ENCODE measurements at places on chromosomes 12 and 14. TPM values are rescaled to one million over a fixed set of nuclear protein-coding genes. Genes with fewer than 3 reads are reported as not detected.

DNA sequence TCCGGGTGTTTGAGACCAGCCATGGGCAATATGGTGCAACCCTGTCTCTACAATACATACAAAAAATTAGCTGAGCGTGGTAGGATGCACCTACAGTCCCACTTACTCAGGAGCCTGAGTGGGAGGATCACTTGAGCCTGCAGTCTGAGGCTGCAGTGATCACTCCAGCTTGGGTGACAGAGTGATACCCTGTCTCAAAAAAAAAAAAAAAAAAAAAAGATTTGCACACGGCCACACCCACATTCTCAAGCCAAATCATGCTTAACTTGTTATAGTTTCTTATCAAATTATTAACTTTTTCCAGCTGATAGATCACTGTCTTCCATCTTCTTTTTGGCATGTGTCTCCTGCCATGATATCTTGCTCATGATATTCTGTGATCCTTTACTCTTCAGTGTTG lies 6.8 kb downstream of the DRAM1 start:
- no peak for DNase-seq

DNA sequence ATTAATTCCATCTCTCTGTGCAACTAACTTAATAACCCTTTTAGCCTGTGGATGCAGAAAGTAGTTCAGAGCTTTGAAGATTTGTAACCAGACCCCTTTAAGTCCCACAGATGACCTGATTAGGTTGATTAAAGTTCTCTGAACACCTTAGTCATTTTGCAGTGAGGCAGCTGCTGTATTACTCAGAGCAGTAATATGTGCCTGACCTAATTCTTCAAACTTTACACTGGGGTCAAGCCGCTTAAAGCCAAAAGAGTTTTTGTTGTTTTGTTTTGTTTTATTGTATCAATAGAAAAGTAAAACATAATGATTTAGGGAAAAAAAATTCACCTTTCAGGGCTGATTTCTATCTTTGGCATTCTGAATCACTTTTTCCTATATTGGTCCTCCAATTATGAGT lies 78.6 kb upstream of the PLEKHG7 start:
- DNase-seq: no peak

DNA sequence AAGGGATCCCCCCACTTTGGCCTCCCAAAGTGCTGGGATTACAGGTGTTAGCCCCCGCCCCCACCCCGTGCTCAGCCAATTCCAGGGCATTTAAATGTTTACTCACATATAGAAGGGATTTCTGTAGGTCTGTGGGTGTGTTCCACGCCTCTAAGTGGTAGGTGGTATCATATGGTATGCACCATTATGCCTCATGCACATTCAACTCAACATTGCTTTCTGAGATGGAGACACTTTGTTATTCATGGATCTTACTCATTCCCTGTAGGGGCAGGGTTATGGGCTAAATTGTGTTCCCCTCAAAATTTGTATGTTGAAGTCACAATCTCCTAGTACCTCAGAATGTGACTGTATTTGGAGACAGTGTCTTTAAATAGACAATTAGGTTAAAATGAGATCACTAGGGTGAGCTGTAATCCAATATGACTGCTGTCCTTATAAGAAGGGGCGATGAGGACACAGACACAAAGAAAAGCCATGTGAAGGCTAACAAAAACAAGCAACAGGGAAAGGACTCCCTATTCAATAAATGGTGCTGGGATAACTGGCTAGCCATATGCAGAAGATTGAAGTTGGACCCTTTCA lies 200.6 kb downstream of the EFCAB11 start:
- no peak for DNase-seq

DNA sequence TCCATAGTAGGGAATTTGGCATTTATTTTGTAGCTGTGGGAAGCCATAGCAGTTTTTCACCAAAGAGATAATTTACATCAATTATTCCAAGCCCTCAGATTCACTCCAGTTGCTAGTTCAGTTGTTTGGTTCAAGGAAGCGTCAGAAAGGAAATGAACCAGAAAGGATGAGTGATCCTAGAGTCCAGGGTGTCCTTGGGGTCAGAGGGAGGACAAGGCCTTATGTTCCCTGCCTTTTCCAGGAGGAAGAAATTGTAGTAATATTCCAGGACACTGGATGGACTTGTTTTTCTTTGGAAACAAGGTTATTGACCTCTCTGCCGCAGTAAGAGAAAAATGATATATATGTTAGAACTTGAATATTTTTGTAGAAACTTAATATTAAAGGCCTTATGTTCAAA lies 409.5 kb downstream of the RGS6 start:
- DNase-seq: no peak

The ERP27 gene
- total RNA-seq: not detected

- no peak for DNase-seq
These were observed 448.8 kb downstream of the FLRT2 start for GRCh38 chr14:85978582-85979250.

DNA sequence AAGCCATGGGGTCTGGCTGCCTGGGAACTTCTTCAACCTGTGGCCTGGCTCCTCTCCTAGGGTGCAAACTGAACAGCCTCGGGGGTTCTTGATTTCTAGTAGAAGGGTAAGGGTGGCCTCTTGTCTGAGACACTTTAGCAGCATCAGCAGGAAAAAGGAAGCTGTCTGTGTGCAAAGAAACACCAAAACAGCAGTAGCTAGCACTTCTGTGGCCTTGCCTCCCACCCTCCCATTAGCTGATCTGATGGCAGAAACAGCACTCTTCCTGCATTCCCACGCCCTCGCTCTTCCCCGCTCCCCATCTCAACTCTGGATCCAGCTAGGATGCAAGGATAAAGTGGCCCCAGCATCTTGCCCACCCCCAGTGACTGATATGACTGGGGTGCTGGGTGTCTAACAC lies 20.7 kb downstream of the SLC7A8 start:
- no peak for DNase-seq

DNA sequence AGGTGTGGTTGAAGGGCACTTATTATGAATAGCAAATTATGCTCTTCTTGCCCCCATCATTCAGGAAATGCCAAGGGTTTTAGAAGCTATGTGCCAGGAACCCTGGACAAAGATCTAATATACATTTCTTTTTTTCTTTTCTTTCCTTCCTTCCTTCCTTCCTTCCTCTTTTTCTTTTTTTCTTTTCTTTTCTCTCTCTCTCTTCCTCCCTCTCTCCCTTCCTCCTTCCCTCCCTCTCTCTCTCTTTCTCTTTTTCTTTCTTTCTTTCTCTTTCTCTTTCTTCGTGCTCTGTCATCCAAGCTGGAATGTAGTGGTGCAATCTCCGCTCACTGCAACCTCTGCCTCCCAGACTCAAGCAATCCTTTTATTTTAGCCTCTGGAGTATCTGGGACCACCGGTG lies 66.1 kb upstream of the CSRP2 start:
- DNase-seq: no peak

- no peak for DNase-seq
These were observed 22.2 kb downstream of the P2RX7 start for GRCh38 chr12:121154793-121155375.

DNA sequence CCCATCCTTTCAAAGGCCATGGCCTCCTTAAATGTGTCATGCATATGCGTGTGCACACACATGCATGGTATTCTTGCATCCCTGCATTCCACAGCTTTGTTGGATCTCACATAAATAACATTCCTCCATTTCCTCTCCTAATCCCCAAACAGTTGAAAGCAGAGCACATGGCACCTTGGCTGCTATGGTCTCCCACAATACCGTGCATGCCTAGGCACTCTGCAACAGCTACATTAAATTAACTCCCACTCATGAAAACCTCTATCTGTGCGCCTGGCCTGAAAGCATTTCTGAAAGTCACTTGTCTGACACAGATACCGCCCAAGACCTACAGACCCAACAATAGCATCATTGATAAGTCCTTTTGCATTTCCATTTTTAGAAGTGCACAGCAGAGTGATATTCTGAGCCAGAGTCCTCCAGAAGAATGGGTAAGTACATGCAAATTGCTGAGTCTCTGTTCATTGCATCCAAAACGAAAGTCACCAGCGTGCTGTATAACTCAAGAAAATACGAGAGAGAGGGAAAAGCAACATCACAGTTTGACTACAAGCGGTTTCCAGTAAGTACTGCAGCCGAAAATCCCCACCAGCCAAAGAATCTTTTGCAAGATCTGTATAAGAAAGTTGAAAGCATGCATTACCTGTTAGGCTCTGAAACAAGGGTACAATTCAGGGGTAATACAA lies 436 bp downstream of the ASB2 start:
- no peak for DNase-seq

DNA sequence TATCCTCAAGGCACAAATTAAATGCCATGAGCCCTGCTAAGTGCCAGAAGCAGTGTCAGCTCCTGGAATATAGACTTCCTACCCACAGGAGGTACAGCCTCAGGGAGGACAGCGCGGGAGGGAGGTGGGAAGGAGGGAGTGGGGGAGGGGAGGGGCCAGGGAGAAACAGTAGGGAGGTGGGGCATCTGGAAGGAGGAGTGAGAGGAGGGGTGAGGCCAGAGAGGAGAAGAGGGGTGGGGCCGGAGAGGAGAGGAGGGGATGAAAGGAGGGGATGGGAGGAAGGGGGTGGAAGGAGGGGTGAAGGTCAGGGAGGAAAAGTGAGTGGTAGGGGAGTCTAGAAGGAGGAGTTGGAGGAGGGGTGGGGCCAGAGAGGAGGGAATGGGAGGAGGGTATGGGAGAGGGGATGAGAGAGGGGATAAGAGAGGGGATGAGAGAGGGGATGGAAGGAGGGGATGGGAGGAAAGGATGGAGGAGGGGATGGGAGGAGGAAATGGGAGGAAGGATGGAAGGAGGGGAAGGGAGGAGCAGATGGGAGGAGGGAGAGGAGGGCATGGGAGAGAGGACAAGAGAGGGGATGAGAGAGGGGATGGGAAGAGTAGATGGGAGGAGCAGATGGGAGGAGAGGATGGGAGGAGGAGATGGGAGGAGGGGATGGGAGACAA lies 9.2 kb upstream of the CCDC197 start:
- no peak for DNase-seq

The C1S gene
- 0.64 TPM for total RNA-seq

The IL22 gene
- total RNA-seq: not detected

DNA sequence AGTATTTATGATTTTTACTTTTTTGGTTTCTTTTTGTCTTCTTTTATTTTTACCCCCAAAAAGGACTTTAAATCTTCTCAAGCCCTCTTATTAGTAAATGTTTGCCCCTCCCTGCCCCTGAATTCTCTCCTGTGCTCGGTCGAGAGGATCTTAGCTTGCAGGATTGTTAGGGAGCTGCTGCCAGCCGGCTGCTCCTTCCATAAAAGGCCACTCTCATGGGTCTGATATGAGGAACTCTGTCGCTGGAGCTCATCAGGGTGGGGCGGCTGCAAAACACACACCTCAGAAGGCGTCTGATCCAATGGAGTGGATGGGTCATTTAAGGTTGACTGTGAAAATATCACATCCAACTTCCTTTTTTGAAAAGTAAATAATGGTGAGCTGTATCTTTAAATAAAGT lies 8.5 kb downstream of the LTBR start:
- no peak for DNase-seq

GRCh38 chr12:33676866-33677265 lies 237.2 kb upstream of the SYT10 start:
- DNase-seq: no peak

- DNase-seq: no peak
These were observed 390.1 kb upstream of the PDE3A start for GRCh38 chr12:19978193-19978592.

- no peak for DNase-seq
These were observed 279.0 kb downstream of the GRIN2B start for GRCh38 chr12:13702381-13702780.

The PTCSC3 gene
- not detected for total RNA-seq

The HOTAIR gene
- 0.12 TPM for total RNA-seq

- DNase-seq: no peak
These were observed 299.1 kb upstream of the AMIGO2 start for GRCh38 chr12:47378907-47379306.

DNA sequence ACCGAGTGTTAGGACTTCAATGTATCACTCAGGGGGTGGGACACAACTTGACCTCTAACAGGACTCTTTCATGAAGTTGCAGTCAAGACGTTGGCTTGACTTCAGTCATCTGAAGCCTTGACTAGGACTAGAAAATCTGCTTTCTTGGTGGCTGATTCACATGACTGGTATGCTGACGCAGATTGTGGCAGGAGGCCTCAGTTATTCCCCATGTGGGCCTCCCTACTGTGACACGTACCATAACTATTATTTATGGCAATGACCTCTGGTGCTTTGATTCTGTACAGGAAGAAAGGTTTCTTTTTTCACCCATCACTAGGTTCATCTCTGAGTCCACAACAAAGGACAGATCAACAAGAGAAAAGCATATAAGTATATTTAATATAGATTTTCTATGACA lies 270.4 kb downstream of the NEDD1 start:
- DNase-seq: no peak

- no peak for DNase-seq
These were observed 229.1 kb upstream of the OR4E1 start for GRCh38 chr14:21902561-21903181.

The PHETA1 gene
- 19.5 TPM for total RNA-seq

The HVCN1 gene
- 0.58 TPM for total RNA-seq

The SYCP3 gene
- total RNA-seq: not detected

DNA sequence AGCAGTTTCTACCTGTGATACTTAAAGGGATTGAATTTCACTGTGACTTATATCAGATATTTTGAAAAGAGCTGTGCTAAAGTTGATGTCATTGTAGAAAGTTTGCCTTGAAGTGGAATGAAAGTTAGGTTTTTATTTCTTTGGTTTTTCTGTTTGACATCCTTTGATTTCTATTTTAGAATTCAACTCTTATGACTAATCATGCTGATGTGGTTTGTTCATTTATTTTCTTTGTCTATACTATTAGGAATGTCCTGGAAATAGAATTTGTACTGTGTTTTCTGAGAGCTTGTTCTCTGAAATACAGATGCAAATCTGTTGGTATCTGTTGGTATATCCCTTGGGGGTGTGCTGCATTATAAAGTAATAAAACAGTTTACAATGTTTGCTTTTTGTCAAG lies 3.3 kb downstream of the CNOT2 start:
- DNase-seq: no peak

DNA sequence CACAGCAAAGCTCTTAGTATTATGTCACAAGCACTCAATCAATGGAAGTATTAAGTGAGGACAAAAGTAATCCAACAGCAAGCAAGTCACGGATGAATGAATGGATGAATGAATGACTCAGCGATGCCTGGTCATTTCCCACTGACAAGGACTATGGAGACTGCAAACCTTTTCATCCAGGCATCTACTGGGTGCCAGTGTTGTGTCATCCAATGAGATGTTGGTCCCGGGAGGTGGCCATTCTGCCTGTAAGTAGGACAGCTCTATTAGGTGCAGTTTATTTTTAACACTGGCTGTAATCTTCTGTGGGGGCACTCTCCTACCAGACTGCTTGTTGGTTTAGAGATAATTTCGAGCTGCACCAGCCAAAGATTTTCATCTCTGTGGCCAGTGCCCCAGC lies 39.4 kb downstream of the STAB2 start:
- no peak for DNase-seq

- DNase-seq: no peak
These were observed 6.2 kb upstream of the RNASE10 start for GRCh38 chr14:20499108-20499507.

The SIX6 gene
- not detected for total RNA-seq

The TAS2R9 gene
- 0.18 TPM for total RNA-seq

- no peak for DNase-seq
These were observed 556.6 kb downstream of the TRHDE start for GRCh38 chr12:72828662-72829324.

The OR10AD1 gene
- total RNA-seq: not detected
